Activated T-helper 1 cell treated with anti-CD3 and anti-CD28 coated beads, Interleukin-2, amount 50 U/mL, for 16 hours (primary cell): ENCODE measurements at places on chromosomes 11 and 22.

DNA sequence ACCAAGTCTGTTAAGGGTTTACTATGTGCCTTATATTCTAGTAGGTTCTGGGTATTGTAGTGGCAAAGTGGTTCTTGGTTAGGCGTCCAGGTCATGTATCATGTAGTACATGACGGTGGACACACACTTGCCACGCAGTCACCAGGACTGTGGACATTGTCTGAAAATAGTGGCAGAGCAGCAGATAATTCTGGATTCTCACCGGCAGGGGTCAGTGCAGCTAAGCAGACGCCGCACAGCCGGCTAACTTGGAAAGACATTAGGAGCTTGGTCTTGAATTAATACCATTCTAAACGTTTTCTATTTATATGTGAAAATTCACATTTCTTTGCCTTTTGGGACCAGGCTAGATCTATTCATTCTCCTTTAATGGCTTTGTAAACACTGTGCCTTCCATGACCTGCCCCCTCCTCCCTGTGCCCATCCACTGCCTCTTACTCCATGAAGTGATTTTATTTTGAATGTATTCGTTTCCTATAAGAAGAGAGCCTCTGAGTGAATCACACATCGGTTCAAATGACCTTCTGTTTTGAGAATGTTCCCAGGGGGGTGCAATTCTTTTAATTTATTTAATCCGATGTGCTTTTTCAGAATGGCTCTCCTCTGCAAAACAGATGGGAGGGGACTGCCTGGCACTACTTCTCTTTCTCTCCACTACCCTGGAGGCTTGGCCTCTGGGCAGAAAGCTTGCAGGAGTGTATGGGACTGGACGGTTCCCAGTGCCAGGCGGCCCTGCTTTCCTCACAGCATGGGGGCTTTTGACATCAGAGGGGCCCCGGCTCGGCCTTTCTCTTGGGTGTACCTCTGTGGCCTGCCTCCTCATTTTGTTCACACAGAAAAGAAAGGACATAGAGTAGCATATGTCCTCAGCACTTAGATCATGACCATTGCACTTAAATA is 378.0 kb downstream of the NTM start:
- no peak for DNase-seq

DNA sequence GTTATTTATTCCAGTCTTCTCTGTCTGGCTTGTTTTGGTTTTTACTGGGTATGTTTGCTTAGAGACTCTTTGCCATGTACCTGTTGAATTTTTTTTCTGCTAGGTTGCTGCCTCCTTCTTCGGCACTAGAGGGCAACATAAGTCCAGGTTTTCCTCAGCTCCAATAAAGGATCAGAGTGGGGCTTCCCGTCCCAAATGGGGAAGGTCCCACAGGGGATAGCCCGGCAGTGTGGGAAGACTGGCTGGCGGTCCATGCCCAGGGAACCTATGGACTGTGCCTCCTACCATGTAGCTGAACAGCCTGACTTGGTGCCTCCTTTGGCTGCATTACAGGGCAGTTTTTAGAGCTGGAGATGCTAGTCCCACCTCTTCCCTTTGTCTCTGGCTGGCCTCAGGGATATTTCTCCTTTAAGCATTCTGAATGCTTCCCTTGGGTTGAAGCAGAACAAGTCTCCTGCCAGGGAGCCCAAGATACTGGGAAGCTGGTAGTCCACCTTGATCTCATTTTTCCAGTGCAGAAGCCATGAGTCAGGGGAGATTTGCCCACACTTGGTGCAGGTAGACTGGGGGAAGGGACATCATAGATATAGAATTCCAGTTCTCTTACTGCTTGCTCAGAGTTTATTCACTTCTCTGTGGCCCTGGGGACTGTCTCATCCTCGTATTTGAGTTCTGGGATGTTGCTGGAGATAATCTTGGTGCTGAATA is 60.2 kb downstream of the BRD1 start:
- no peak for DNase-seq

- no peak for DNase-seq
Observed at GRCh38 chr11:68146010-68146540, 24.9 kb upstream of the CHKA start.

DNA sequence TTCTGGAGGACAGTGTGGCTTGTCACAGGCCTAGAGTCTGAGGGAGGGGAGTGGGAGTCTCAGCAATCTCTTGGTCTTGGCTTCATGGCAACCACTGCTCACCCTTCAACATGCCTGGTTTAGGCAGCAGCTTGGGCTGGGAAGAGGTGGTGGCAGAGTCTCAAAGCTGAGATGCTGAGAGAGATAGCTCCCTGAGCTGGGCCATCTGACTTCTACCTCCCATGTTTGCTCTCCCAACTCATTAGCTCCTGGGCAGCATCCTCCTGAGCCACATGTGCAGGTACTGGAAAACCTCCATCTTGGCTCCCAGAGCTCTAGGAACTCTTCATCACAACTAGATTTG is 13.0 kb downstream of the PIK3IP1 start:
- DNase-seq = no peak

- no peak for DNase-seq
Observed at GRCh38 chr22:41659941-41660340, 28.7 kb downstream of the SNU13 start.

DNA sequence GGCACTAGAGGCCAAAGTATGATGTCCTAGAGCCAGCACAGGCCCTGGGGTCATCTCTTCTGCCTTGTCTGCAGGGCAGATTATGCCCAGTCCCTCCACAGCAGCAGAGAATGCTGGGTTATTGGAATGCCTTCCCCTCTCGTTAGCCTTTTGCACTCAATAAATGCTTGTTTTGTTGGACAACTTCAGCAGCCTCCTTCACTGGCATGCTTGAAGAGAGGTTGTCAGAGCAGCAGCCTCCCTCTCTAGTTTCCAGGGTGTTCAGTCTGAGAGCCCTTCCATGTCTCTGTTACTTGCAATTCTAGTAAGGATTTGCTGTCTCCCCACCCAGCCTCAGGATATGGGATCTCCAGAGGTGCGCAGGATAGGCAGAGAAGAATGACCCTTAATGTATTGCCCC is 82.9 kb downstream of the PKNOX2 start:
- no peak for DNase-seq

DNA sequence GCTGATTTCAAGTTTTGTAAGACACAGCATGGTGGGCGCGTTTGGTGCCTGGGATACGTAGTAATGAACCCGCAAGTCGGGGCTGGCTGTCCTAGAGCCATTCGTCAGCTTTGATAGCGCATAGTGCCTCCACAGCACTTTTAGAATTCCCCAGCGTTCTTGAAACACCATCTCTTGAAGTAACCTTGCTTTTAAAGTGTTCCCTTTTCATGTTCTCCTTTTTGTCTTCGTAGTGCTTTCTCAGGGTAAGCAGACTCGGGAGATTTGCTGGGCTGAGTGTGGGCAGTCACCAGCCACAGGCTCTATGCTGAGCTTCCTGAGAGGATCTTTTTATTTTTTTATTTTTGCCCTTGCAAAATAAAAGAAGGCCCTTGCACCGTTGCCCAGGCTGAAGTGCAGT is 39.6 kb upstream of the CTTN start:
- DNase-seq = no peak

GRCh38 chr22:37462983-37463382 is 23.2 kb downstream of the MFNG start:
- DNase-seq = no peak

- DNase-seq = no peak
Observed at GRCh38 chr11:28529540-28530410, 421.6 kb downstream of the METTL15 start.

DNA sequence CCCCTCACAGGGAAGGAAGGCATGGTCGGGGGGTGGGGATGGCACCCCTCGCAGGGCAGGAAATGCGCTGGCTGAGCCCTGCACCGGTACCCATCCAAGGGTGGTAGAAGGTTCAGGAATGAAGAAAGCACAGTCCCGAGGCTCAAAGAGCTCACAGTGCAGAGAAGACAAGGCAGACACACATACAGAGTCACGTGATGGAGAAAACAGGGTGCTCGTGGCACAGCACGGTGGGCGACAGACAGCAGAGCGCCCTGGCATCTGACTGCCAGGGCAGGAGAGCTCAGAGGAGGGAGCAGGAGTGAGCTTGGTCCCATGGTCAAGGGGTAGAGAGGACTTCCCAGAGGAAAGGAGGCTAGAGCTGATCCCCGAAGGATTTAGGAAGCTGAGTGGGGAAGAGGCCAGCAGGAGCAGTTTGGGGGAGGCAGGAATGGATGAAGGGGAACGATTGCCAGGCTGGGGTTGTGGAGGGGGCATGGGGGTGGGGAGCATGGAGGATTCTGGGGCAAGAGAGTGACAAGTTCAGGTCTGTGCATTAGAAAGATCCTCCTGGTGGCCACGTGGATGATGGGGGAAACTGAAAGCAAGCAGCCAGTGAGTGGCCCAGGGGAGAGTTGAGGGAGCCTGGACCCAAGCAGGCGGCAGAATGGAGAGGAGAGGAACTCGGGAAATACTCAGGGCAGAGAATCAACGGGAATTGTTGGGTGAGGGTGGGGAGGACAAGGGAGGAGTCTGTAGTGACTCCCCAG is 43.9 kb downstream of the PDE2A start:
- DNase-seq = no peak

GRCh38 chr11:126716456-126717083 is 284.0 kb downstream of the KIRREL3 start:
- DNase-seq = no peak

DNA sequence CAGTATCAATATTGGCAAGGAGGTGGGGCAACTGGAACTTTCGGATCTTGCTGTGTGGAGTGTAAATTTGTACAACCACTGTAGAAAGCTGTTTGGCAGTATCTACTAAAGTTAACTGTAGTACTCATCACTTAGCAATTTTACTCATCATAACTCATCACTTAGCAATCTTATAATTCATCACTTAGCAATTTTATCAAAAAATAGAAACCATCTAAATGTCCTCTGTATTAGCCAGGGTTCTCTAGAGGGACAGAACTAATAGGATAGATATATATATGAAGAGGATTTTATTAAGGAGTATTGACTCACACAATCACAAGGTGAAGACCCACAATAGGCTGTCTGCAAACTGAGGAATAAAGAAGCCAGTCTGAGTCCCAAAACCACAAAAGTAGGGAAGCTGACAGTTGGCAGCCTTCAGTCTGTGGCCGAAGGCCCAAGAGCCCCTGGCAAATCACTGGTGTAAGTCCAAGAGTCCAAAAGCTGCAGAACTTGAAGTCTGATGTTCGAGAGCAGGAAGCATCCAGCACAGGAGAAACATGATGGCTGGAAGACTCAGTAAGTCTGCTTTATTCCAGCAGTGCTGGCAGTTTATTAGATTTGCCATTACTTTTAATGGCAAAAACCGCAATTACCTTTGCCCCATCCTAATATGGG is 92.9 kb upstream of the USP47 start:
- DNase-seq = no peak

GRCh38 chr11:76736773-76737495 is 46.2 kb upstream of the TSKU start:
- DNase-seq = no peak

GRCh38 chr22:36329254-36330078 is 58.3 kb downstream of the MYH9 start:
- peak; percentile 64 for DNase-seq

DNA sequence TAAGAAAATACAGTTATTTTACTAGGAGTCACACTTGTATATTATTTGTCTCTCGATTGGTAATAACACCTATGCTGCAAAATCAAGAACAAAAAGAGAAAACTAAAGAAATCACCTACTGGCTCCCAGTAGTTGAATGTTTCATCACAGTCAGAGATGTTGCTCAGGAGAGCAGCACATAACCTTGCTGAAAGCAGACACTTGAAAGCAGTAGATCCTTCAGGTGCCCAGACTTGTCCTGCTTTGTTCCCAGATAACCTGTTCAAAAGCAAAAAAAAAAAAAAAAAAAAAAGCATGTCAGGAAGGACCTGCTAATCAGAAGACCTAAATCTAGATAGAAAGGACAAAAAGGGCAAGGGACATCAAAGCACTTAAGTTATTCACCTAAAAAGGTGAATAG is 1.3 kb downstream of the ALG9 start:
- no peak for DNase-seq

GRCh38 chr11:43746670-43747069 is 66.1 kb downstream of the HSD17B12 start:
- no peak for DNase-seq

DNA sequence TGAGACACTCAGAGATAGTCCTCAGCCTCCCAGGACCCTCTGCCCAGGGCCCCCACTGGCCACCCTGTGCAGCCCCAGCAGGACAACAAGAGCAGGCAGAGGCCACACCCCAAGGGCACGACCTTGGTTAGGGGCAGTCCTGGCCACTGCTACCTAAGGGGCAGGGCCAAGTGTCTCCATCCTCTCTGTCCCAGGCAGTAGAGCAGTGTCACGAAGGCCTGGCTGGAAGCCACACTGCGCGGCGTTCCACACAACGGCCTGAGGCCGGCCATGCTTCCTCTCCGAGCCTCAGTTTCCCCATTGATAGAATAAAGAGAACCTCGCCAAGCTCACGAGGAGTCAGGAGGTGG is 1074.3 kb downstream of the BRD1 start:
- DNase-seq = no peak

- no peak for DNase-seq
Observed at GRCh38 chr22:35637254-35637653, 11.0 kb upstream of the APOL6 start.

- DNase-seq = no peak
Observed at GRCh38 chr11:114326151-114326550, 30.0 kb downstream of the NNMT start.

DNA sequence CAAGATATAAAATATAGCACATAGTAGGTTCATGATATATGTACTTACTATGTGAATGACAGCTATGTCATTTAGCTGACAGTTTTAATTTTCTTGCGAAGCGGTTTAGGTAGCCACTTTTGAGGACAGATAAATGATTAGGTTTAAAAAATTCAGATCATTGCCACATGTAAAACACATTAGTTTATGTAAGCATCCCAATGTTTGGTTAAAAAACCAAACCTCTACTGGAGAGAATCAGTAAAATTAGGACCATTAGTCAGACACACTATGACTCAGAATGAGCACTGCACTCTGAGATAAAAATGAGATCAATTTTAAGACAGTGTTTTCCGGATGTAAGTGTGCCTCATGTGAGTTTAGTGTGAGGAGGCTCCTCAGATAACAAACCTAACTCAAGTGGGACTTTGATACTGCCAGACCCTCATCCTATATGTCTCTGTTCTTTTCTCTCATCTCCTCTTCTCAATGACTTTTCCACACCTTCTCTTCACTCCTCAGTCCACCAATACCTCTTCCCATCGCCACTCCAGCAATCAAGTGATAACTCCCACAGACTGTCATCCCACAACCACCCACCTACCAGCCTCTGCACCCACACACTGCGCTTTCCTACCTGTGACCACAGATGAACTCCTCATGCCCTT is 6.8 kb upstream of the OR2AT4 start:
- DNase-seq = no peak

GRCh38 chr11:130020323-130020722 is 17.7 kb upstream of the PRDM10 start:
- no peak for DNase-seq

DNA sequence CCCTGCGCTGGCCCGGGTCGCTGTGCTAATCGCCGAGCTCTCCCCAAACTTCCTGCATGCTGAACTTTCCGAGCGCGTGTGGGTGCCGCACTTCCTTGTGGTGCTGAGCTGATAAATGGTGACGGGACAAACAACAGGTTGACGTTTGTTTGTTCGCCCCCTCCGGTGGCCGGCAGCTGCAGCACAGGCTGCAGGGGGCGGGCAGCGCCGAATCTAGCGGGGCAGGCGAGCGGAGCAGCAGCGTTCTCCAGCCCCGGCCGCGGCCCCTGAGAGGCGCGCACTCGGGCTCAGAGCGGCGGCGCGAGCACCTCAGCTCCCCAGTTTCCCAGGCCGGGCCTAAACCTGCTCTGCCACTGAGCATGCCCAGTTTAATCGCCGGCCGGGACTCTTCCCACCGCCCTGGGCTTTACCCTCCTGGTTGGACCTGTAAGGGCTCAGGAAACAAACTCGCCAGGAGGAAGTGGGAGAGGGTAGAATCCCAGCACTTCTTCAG is at the start of gene PDGFD:
Gene PDGFD, minus strand, starts transcription at position 120 of the 493 bp plus-strand sequence.
- no peak for DNase-seq
